DMS 273 treated with DMSO at 0.1 percent for 48 hours (cell line): ENCODE measurements at places on chromosomes 6 and 20.

- no peak for DNase-seq
Observed at GRCh38 chr20:53328961-53329360, 264.7 kb downstream of the ZNF217 start.

GRCh38 chr6:40440053-40440452 lies 147.1 kb downstream of the LRFN2 start:
- no peak for DNase-seq

GRCh38 chr6:137236581-137237355 lies 17.6 kb upstream of the IFNGR1 start:
- no peak for DNase-seq

- DNase-seq: no peak
Observed at GRCh38 chr6:31145386-31145785, 6.5 kb upstream of the PSORS1C2 start.

DNA sequence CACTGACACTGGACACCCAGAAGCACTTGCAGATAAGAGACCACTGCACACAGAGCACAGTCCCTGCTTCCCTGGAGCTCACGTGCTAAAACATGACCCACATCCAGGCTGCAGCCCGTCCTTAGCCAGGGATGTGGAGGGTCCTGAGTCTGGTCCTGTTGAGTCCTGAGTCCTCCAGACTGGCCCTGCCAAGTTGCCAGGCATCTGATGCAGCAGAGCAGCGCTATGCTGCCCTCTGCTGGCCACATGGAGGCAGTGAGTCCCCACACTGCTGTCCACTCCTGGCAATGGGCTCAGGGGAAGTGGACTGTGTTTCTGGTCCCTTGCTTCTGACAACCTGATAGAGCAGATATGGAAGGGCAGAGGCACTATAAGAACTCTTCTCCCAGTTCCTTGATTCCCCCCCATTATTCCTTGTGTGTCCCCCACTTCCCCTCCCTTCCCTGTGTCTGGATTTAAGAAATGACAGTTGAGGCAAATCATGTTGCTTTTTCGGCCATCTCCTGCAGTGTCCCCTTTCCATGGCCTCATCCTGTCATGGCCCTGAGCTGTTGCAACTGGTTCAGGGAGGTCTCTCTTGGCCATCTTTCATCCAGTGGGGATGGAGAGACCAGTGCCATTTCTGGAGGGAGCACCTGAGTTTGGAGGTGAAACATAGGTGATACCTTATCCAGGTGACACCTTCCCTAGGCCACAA lies 86.0 kb downstream of the DHX35 start:
- no peak for DNase-seq

DNA sequence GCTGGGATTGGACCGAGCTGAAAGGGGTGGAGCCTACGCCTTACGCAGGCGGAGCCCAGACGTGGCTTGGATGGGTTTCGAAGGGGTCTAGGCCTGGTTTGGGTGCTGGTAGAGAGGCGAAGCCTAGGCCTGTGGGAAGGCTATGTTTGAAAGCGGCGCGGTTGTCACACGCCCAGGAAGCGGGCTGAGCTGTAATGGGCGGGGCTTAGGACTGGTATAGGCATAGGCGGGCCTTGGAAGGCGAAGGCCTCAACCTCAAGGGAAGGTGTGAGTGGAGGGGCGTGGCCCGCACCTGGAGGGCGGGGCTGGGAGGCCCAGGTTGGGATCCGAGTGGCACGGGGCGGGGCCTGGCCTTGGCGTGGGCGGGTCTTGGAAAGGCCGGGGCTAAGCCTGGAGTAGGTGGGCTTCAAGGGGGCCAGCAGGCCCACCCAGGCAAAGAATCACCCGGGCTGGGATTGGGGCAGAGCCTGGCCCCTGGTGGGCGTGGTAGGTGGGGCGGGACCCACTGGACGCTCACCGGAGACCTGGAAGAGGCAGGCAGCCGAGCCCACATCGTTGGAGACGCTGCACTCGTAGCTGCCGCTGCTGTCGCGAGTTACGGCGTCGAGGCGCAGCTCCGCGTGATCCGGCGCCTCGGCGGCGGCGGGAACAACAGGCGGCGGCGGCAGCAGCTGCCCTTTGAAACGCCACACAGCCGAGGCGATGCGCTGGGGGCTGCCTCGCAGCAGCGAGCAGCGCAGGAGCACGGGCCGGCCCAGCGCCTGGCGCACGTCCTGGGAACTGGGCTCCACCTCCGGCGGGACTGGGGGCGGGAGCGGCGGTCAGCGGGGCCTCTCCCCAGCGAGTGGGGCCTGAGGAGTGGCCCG lies 49.0 kb downstream of the MDGA1 start:
- no peak for DNase-seq

GRCh38 chr6:107941627-107942026 lies 16.4 kb downstream of the SEC63 start:
- DNase-seq: no peak

- no peak for DNase-seq
Observed at GRCh38 chr6:54990001-54990400, 143.4 kb downstream of the FAM83B start.

DNA sequence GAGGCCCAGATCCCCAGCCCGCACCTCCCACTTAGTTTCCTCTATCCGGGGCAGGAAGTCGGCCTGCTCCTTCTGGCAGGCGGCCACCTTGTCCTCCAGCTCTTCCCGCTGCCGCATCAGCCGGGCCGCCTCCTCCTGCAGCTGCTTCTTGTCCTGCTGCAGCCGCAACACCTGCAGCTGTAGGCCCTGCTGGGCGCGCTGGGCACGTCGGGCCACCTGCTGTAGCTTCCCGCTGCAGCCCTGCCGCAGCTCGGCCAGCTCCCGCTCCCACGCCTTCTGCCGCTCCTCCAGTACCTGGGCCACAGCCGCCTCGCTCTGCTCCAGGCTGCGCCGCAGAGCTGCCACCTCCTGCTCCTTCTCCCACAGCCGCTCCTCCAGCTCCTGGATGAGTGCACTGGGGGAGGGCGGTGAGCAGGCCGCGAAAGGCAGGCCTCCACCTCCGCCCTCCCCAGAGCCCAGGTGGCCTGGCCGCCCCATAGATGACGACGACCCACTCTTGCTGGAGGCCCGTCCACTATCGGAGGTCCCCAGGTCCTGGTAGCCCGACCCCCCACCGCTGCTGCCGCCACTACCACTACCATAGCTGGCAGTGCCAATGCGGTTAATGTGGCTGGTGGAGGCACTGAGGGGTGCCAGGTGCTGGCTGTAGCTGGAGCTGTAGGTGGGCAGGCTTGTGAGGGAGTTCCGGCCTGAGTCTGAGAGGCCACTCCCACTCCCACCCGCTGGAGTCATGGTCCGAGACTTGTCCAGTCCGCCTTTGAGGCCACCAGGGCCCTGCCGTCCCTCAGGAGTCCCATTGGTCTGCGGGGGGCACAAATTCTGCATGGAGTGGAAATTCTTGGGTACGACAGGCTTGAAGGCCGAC lies 6.0 kb upstream of the FASTKD5 start:
- DNase-seq: peak; percentile 74

DNA sequence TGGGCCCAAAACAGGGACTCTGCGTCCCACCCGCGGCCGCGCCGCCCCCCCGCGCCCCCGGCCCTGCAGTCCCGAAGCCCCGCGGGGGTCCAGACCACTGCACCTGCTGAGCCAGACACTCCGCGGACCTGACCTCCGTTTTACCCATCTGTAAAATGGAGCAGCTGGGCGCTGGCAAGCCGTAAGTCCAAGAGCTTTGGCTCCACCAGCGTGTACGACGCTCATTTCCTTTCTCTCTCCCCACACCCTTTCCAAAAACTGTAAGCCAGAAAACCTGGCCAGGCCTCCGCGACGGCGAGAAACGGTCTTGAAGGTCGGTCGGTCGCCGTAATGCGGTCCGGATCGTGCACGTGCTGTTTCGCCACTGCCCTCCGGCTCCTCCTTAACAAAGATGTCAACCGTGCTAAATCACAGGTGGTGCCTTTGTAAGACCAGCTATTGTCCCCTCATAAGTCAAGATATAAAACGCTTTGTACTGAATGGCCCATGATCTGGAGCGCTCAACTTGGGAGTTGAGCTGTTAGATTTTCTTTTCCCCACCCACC lies 7.8 kb upstream of the NR2E1 start:
- DNase-seq: no peak

GRCh38 chr6:33683051-33683571 lies 28.4 kb downstream of the UQCC2 start:
- DNase-seq: no peak

- no peak for DNase-seq
Observed at GRCh38 chr6:150456466-150456865, 87.7 kb downstream of the IYD start.

DNA sequence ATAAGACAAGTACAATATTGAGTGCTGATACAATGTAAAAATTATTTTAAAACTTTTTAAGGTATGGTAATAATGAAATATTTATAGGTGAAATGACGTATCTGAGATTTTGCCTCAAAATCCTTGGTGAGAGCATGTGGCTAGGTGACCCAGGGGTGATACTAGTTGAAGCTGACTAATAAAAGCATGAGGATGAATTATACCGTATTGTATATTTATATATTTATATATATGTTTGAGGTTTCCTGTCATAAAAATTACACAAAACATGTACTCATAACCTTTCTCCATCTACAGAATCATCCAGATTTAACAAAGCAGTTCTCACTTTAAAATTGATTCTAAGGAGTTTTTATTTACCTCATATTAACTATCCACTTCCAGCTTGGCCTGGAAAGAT lies 358.1 kb downstream of the CDKAL1 start:
- DNase-seq: no peak

- DNase-seq: no peak
Observed at GRCh38 chr6:106530502-106530901, 98.8 kb downstream of the RTN4IP1 start.
